Astrocyte (in vitro differentiated cells and primary cell): ENCODE measurements at places on chromosomes 7 and 10.

DNA sequence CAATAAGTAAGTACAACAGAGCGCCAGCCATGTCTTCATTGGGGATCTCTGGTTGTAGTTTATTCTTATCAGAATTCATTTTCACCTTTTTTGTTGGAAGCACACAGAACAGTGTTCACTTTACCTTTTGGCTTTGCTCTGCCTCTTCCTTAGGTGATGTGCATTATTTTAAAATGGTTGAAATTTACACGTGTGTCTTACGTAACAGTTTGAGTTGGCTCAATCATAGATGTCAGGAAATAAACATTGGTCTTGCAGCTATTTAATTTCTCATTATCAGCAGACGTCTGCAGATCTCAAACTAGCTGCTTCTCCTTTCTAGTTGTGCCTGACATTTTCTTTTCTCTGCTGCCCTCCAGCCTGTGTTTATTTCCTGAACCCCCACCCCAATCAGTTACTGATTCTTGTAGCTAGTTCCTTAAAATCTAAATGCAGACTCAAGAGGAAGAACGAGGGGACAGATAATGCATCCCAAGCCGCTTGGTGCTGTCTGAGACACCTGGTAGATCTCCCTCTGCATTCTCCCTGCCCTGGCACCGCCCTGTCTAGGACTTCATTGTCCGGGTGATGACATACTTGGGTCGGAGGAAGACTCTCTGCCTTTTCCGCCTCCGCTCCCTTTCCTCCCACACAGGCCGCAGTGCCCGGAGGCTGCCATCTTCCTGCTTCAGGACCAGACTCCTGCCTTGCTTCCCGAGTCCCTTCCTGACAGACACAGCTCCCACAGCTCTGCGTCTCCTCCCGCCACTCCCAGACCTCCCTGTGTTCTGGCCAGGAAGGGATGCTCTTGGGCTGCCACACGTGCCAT is 108.2 kb downstream of the ANKRD61 start:
- no peaks in the 10 kb centered on the region for H3K27me3 ChIP-seq
- no peak overlapping the region for H3K27ac ChIP-seq
- no peak overlapping the region for H3K4me3 ChIP-seq
- no peaks in the 10 kb centered on the region for H3K4me1 ChIP-seq

DNA sequence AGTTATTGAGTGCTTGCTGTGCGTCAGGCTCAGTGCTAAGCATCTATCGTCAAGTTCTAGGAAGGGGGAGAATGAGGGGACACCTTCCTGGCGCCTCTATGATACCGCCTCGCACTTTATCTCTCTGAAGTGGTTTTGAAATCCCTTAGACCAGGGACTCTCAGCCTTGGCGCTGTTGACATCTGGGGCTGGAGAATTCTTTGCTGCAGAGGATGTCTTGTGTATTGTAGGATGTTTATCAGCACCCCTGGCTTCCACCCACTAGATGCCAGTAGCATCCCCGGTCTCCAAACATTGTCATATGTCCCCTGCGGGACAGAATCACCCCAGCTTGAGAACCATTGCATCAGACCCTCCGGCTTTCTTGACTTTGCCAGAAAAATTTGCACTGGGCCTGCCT is 285.5 kb downstream of the CCDC3 start:
- H3K4me1 ChIP-seq, result peaks cover 17% of the 10 kb centered on the region
- no peak overlapping the region for H3K4me3 ChIP-seq
- DNase-seq, result no peak
- H3K27ac ChIP-seq, result no peak overlapping the region
- no peaks in the 10 kb centered on the region for H3K27me3 ChIP-seq
- no peaks in the 10 kb centered on the region for H3K36me3 ChIP-seq

DNA sequence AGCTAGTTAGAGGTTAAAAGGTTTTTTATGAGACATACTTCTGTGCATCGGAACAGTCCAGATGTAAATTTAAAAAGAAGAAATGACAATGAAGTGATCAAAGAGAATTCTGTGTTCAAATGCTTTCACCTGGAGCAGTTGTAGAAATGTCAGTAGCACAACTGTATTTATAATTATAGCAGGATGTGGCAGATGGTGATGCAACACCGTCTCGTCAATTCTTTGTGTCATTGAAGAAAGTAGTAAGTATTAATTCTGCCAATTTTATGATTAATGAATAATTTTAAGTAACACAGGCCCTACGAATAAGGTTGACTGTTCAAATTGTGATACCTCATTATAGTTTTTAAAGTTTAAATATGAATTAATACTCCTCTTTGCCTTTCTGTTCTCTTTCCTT is 171.1 kb downstream of the ADK start:
- no peak for DNase-seq
- no peaks in the 10 kb centered on the region for H3K4me1 ChIP-seq
- no peak overlapping the region for H3K27ac ChIP-seq
- H3K27me3 ChIP-seq, result no peaks in the 10 kb centered on the region
- H3K36me3 ChIP-seq, result no peaks in the 10 kb centered on the region
- no peak overlapping the region for H3K4me3 ChIP-seq

GRCh38 chr7:120799147-120799546 is 58.8 kb downstream of the TSPAN12 start:
- H3K27me3 ChIP-seq, result no peaks in the 10 kb centered on the region
- no peaks in the 10 kb centered on the region for H3K36me3 ChIP-seq
- no peaks in the 10 kb centered on the region for H3K4me1 ChIP-seq
- DNase-seq, result no peak

- no peak overlapping the region for H3K27ac ChIP-seq
- no peaks in the 10 kb centered on the region for H3K27me3 ChIP-seq
- no peak overlapping the region for H3K4me3 ChIP-seq
- no peaks in the 10 kb centered on the region for H3K36me3 ChIP-seq
Observed at GRCh38 chr7:159042581-159043101, 102.0 kb downstream of the VIPR2 start.

- DNase-seq, result peak; percentile 53
- peaks cover 7% of the 10 kb centered on the region for H3K36me3 ChIP-seq
- no peaks in the 10 kb centered on the region for H3K27me3 ChIP-seq
Observed at GRCh38 chr7:127895814-127896280, 135.4 kb downstream of the LRRC4 start.

GRCh38 chr7:44473295-44473694 is 17.2 kb downstream of the NUDCD3 start:
- DNase-seq, result peak; percentile 27
- H3K4me3 ChIP-seq, result no peak overlapping the region
- H3K4me1 ChIP-seq, result peaks cover 21% of the 10 kb centered on the region
- peaks cover 15% of the 10 kb centered on the region for H3K36me3 ChIP-seq
